Glomerular endothelial cell (primary cell): ENCODE measurements at places on chromosomes 7 and 10. TPM values are rescaled to one million over a fixed set of nuclear protein-coding genes. Genes with fewer than 3 reads are reported as not detected.

DNA sequence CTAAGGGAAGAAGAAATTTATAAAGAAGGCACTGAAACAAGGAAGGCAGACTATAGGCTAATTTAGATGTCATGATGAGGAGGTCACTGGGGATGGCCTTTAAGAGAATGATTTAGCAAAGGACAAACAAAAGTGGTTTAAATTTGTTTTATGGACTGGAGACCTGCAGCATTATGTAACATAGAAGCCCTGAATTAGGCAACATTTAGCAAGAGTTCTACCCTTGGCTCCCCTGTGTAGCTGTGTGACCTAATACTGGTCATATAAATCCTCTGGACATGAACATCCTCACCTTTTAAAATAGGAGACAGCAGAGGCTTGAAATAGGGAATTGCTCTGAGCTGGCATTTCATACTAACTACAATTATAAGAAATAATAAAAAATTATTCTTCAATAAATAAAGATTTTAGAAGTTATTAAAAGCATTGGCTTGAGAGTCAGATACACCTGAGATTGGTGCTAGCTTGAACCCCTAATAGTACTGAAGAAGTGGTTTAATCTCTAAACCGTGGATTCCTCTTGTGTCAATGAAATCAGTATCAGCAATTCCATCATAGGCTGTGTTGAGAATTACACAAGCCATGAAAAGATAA is 48.9 kb downstream of the RNLS start:
- no peak for DNase-seq

DNA sequence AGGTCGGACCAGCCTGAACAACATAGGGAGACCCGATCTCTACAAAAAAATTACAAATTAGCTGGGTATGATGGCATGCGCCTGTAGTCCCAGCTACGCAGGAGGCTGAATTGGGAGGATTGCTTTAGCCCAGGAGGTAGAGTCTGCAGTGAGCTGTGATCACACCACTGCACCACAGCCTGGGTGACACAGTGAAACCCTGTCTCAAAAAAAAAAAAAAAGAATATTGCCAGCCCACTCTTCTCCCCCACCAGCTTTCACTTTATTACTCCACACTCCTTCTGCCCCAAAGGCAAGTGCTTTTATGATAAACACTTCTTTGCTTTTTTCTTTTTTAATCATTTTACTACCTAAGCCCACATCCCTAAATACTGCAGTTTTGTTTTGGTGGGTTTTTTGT is 14.8 kb downstream of the RAB19 start:
- DNase-seq, result no peak

DNA sequence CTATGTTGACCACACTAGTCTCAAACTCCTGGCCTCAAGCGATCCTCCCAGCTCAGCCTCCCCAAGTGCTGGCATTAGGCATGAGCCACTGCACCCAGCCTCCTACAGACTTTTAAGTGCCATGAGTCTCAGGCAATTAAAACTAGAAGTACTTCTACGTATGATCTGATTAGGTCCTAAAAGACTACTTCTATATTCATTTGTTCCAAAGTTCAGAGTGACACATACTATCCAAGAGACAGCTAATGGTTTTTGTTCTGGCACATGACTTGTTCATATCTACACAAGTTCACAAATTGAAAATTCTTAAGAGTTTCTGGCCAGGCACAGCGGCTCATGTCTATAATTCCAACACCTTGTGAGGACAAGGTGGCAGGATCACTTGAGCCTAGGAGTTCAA is 11.7 kb downstream of the ARHGAP19 start:
- no peak for DNase-seq

DNA sequence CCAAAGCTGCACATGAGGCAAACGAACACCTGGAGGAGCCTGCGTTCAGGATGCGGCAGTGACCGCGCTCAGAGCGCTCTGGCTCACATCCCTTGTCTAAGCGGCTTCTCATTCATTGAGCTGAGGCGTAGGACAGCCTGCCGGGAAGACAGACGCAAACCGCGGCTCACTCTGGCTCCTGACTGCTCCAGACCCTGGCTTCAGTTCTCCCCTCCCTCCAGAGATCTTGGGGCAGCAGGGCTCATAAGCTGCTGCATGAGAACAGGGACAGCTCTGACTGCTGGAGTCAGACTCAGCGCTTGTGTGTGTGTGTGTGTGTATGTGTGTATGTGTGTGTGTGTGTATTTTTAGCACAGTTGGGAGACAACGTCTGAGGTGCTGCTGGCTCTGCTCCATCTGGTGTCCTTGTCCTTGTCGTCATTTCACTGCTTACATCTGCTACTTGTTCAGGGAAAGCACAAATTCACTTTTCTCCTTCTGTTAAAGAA is 15.8 kb upstream of the LYZL2 start:
- DNase-seq, result no peak

GRCh38 chr10:62116896-62117295 is 151.7 kb downstream of the RTKN2 start:
- DNase-seq, result no peak

DNA sequence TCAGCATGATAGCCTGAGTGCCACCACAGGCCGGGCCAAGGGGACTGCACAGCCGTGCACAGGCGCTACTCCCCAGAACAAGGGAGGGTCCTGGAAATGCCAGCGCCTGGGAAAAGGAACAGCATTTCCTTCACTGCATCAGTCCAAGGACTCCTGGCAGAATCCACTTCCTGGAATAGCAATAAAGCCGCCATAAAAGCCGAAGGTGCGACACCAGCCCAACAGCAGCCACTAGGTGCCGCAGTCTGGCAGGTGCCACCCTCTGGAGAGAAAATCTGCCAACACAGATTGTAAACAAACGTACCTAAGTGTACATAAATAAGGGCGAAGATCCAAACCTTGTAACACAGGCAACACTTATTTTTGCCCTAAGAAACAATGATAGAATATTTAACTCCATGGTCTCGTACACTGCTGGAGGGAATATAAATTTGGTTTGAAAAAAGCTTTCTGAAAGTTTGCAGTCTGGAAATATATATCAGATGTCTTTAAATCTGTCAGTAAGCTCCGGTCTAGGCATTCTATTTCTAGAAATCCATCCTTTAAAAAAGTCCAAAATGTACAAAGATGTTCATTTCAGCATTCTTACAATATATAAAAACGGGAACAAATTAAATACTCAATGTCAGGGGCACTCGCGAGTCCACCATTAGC is 22.2 kb downstream of the VOPP1 start:
- DNase-seq, result no peak

GRCh38 chr7:21128062-21128817 is 299.6 kb upstream of the SP4 start:
- no peak for DNase-seq

DNA sequence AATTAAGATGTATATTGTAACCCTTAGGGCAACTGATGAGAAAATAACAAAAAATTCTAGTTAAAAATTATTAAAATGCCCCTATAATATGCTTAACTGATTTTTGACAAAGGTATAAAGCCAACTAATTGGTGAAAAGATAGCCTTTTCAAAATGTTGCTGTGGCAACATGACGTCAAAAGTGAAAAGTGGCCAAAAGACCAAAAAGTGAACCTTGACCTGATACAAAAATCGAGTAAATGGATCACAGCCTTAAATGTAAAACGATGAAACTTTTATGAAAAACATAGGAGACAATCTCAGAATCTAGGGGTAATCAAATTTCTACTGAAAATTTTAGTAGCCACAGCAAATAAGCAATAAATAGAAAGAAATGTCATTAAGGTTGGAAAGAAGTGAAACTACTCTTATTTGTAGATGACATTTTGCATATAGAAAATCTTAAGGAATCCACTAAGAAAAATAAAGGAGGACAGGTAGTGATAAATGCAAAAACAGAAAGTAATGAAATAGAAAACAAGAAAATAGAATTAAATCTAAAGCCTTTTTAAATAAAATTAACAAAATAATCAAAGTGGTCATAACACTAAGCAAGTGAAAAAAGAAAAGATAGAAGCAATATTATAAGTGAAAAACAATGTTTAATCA is 285.6 kb downstream of the ADK start:
- DNase-seq, result no peak

DNA sequence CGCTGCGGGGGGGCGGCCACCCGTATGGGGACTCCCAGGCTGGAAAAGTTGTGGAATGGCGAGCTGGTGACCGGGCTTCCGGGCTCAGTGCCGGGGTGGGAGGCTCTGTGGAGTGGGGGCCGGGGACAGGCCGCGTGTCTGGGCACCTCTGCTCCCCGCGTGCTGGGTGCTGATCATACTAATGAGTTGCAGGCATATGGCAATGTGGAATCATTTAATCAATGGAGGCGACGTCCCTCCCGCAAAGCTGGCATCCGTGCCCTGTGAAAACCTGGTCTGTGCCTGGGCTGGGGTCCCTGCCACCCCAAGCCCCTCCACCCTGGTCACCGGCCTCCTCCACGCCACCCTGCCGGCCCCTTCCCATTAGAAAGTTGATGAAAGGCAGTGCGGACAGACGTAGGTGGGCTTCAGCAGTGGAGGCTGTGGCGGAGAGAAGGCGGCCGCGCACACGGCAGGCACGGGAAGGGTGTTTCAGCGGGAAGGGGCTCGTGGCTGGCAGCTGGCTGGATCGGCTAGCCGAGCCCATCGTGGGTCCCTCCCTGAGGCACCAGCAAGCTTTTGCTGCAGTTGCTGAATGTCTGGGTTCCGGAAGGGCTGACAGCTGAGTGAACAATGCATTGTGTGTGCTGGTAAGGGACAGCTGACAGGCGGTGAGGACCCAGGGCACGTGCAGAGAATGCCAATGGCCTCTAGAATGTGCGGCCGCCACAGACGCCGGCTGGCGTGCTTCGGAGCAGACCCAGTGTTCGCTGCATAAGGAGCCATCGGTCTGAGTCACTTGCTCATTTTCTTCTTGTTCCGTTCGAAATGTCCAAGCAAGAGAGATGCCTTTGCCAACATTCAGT is 1.5 kb downstream of the ADGRA1 start:
- DNase-seq, result no peak

- no peak for DNase-seq
Observed at GRCh38 chr7:29839921-29840320, 33.6 kb downstream of the WIPF3 start.

- no peak for DNase-seq
Observed at GRCh38 chr10:14429043-14429700, 98.4 kb upstream of the FRMD4A start.

DNA sequence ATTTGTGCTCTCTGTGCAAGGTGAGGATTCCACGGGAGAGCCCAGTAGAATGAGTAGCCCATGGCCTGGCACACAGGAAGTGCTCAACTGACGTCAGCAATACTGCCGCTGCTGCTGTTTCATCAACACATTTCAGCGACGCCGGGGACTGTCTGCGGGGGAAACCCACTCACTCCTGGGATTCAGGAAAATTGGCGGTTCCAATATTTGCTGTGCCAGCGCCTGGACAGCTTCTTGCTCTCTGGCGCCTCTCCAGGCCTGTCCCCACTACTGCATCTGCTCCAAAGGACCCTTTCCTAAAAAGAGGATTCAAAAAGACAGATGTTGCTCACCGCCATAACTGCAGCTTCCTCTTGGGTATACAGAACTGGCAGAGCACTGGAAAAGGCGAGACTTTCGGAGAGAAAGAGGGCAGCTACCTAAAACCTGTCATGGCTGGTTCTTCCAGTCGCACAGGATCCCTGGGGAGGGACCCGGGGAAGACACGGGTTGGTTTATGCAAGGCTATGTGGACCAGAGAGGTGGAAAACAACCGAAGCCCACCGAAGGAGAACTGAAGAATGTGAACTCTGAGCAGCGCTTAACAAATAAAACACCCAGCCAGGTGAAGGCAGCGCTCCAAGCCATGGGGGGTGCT is 39.7 kb upstream of the ENO4 start:
- DNase-seq, result no peak

- no peak for DNase-seq
Observed at GRCh38 chr10:99667108-99667751, 7.9 kb downstream of the ENTPD7 start.

DNA sequence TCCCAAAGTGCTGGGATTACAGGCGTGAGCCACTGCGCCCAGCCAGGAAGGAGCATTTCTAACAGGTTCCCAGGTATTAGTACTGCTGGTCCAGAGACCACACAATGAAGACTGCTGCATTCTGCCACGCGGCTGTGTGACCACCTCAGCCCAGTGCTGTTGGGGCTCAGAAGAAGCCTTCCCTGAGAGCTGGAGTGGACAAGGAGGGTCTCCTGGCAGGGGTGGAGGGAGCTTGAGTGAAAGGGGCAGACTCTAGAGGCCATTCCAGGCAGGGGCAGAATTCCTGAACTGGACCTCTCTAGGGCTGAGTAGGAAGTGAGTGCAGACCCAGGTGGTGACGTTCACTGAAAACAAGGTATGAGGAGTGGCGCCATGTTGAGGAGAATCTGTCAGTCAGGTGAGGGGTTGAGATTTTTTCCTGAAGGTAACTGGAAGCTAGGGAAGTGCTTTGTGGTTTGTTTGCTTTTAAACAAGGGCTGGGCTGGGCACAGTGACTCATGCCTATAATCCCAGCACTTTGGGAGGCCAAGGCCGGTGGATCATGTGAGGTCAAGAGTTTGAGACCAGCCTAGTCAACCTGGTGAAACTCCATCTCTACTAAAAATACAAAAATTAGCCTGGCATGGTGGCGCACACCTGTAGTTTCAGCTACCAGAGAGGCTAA is 67.6 kb downstream of the TACC2 start:
- no peak for DNase-seq

DNA sequence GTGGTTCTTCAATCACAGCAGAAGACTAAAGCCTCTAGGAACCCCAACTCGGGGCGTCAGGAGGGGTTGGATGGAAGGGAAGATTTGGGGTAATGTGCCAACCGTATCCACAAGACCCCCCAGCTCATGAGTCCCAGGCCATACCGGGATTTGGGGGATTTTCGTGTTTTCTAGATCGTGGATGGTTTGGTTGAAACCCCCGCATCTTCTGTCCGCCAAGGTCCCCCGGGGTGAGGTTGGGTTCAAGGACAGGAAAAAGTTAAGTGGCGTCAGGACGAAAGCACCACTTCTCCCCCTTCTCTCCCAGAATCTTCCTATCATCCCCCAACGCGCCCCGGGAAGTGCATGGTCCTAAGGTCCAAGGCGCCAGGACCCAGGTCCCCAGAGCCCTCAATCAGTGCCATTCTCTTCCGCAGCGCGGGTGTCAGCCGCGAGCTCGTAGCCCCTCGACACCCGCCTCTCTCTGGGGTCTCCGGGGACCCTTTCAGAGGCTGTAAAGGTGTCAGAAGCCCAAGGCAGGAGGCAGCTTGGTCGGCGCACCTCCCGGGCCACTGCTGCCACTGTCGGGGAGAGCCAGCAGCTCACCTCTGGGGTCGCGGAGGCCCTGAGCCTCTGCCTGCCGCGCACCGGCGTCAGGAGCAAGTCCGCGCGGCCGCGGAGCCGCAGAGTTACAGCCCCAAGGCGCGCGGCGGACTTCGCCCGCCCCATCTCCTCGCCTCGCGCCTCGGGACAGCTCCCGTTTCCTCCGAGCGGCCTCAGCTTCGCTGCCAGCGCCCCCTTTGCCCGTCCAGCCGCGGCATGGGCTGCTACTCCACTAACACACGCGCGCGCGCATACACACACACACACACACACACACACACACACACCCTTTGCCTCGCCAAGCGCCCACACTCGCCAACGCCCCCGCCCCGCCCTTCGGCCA is 1.5 kb downstream of the MKX start:
- DNase-seq, result no peak

PRPS1L1 gene
- total RNA-seq, result not detected in 2 replicates

CRHR2 gene
- not detected in 2 replicates for total RNA-seq

DDX21 gene
- total RNA-seq, result 58.5 and 70.5 TPM in 2 replicates
